ENCODE measurements at places on chromosomes 5 and 9.
A peak's percentile ranks its signal among the peaks of the same experiment; 100 is the strongest.

DNA sequence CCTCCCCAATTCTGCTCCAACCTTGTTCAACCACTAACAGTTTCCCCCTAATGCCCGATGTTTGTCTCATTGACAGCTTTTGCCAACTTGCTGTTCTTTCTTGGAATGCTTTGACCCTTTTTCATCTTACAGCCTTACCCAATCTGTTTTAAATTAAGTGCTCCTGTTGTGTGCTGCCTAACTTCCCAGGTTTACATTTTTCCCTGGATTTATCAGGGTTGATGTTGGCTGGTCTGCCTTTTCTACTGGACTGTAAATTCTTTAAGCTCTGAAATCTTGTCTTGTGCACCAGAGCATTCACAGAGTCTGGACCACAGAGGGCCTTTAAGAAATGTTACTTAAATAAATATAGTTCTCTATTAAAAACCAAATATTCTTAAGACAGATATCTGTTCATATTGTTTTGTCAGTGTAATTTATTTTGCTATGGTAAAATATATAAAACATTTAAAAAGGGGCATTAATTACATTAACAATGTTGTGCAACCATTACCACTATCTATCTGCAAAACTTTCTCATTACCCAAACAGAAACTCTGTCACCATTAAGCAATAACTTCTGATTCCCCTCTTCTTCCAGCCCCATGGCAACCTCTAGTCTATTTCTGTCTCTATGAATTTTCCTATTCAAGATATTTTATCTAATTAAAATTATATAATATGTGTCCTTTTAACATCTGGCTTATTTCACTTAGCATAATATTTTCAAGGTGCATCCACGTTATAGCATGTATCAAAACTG, 73.0 kb downstream of the OSTF1 start:
- no peak for DNase-seq

GRCh38 chr9:127567035-127567729, 44.9 kb upstream of the STXBP1 start:
- no peak for DNase-seq

DNA sequence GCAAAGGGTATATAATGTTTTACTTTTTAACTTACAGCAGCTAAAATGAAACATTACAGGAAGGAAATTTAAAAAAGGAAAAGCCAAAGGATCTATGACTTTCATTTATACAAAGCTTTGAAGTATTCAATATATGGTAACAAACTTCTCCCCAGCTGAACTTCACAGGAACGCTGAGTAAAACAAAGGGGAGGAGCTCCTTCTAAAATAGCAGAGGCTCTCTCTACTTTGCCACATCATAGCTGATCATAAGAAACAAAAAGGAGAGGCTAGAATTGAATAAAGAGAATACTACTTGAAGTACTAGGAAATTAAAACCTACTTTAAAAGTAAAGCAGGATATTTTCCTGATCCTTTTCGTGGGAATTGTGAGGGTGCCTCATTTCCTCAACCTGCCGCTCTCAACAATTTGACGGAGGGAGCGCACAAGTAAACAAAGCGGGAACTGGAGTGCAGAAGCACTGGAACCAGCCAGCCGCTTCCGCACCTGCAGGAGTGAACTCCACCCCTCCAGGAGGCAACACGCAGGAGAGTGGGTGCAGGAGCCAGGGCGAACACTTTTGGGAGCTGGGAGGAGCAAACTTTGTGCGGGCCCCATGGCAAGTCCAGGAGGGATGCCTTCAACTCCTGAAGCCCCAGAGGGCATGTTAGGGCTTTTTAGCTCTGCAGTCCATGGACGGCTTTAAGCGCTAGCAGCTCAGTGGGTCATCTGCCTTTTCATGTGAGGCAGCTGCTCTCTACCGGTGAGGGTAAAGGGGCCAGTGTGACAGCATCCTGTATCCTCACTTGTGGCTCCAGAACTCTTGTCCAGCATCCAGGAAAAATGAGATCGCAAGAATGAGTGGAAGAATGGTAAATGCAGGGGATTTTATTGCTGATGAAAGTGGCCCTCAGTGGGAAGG, 757.4 kb downstream of the PTPRD start:
- DNase-seq = no peak

- DNase-seq = no peak
Measured at GRCh38 chr9:94002316-94003140, 47.4 kb upstream of the BARX1 start.

DNA sequence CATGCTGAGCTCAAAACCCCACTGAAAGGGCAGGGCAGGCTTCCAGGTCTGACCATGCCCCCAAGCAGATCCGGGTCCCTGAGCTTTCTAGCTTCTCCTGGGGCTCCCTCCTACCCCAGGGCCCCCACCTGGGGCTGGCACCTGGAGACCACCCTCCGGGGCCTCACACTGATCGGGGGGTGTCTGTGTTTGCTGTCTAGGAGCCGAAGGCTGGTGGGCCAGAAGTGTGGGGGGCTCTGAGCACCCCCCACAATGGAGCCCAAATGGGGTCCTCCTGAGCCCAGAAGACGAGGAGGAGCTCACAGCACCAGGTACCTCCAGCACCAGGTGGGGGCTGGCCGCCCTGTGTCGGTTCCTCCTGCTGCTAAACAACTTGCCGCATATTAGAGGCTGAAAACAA, 39.8 kb downstream of the LAMC3 start:
- DNase-seq = no peak

DNA sequence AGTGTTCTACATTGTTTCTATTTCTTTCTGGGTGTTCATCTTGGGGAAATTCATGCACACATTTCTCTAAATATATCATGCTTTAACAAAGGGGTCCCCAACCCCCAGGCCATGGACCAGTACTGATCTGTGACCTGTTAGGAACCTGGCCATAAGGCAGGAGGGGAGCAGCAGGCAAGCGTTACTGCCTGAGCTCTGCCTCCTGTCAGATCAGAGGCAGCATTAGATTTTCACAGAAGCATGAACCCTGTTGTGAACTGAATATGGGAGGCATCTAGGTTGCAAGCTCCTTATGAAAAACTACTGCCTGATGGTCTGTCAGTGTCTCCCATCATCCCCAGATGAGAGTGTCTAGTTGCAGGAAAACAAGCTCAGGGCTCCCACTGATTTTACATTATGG, 270.0 kb downstream of the AGTPBP1 start:
- DNase-seq = no peak

DNA sequence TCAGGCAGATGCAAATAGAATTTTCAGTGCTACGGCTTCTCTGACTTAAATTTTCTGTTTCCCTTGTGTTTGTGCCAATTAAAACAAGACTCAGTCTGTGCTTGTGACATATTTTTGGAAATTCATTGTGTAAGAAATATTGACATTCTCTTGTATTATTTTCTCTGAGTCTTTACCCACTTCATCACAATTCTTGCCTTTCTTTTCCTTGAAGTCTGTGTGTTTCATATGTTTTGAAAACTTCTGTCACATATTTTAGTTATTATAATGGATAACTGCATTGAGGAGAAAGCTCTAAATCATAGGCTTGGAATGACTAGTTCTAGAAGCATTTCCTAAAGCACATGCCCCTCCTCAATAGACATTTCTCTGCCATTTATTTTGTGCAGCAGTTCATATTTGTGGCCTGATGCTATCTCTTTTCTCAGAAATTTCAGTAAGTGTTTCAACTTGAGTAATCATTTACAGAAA, 206.6 kb downstream of the PALM2AKAP2 start:
- DNase-seq = no peak

DNA sequence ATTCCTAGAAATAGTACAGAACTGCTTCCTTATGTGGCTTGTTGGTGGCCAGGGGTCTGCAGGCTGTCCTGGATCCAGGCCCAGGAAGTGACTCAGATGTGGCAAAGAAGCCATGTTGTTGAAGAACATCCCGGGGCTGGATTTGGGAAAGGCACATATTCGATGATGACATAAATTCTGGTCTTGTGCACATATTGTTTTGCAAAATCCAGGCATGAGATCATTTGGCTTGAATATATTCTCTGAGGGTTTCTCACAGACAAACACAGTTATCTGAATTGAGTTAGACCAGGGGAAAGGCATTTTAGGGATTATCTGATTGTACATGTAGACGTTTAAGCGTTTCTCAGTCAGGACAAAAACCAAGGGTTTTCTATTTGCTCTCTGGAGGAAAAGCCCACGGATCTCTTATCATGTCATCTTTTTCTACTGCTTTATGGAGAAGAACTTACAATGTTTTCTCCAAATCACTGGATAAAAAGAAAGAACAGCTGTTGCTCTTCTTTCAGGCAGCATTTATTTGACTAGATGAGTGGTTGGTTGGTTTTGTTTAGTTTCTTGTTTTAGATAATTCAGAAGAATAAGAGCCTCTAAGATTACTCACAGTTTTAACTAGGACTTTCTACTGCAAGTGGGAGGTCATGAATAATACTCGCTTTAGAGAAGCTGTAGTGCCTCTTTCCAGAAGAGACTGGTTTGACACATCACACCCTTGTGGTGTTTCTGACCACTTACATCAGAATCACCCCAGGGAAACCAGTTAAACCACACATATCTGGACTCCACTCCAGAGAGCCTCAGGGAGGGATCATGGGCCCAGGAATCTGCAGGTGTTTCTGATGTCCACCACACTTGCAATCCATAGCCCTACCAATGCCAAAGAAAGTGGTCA, 29.5 kb upstream of the LHFPL2 start:
- no peak for DNase-seq

DNA sequence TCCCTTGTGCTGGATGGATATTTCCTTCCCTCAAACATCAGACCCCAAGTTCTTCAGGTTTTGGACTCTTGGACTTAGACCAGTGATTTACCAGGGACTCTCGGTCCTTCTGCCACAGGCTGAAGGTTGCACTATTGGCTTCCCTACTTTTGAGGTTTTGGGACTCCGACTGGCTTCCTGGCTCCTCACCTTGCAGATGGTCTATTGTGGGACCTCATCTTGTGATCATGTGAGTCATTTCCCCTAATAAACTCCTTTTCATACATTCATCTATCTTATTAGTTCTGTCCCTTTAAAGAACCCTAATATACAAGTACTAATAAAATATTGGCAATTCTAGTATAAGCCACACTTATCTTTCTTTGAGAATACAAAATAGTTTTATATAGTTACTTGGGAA, 1078.9 kb downstream of the CDH12 start:
- DNase-seq = no peak

GRCh38 chr5:10489810-10490426, 48.2 kb downstream of the ROPN1L start:
- DNase-seq = peak; percentile 16

GRCh38 chr9:101312661-101313060, 72.1 kb downstream of the BAAT start:
- no peak for DNase-seq

All from CD4-positive, alpha-beta T cell (primary cell).